Stimulated activated CD8-positive, alpha-beta memory T cell treated with anti-CD3 and anti-CD28 coated beads, Interleukin-7, amount 100 ng/mL, for 24 hours (primary cell): ENCODE measurements at places on chromosomes 6 and 20.

- DNase-seq: no peak
These were observed 789.2 kb upstream of the SLC35B3 start for GRCh38 chr6:9224539-9224938.

- peak; percentile 15 for DNase-seq
These were observed 29.3 kb downstream of the TRIM38 start for GRCh38 chr6:25991785-25992412.

- no peak for DNase-seq
These were observed 1336.7 kb upstream of the CITED2 start for GRCh38 chr6:140711019-140711613.

- no peak for DNase-seq
These were observed 172.8 kb downstream of the TRIM27 start for GRCh38 chr6:28750926-28751458.

- DNase-seq: no peak
These were observed 97.4 kb upstream of the JARID2 start for GRCh38 chr6:15148356-15148946.

GRCh38 chr6:141133346-141133745, 999.4 kb upstream of the GJE1 start:
- DNase-seq: no peak

GRCh38 chr20:54021446-54022235, 48.8 kb downstream of the BCAS1 start:
- DNase-seq: no peak

GRCh38 chr6:160921095-160921494, 70.5 kb upstream of the MAP3K4 start:
- DNase-seq: no peak

DNA sequence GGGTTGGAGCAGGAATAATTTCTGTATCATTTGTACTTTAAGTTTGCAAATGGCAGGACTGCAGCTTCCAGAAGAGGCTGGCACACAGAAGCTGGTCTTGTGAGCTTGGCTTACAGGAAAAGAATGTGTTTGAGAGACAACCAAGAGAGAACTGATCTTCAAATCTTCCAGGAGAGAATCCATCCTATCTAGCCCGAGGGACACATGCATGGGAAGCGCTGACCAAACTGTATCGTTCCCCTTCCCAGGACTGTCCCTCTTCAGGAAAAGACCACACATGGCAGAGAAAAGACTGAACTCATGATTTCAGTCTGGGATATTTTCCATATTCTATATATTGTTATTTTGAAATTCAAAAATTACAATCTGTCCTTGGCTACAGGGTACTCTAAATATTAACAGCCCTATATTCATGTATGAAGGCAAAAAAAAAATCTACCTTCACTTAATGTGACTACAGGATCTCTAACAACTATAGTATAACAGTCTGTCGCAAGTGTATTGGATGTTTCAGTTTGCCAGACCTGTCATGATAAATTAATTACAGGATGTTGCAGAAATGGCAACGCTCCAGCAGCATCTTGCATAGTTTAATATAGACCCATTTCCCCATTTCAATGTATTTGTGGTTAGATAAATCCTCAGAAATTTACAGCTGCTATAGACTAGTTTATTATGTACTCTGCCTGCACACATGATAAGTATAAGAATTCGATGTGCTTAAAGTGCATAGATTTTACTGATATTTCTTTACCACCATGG, 99.4 kb downstream of the MYB start:
- DNase-seq: no peak

GRCh38 chr6:42032366-42032765, 18.0 kb upstream of the TAF8 start:
- no peak for DNase-seq

DNA sequence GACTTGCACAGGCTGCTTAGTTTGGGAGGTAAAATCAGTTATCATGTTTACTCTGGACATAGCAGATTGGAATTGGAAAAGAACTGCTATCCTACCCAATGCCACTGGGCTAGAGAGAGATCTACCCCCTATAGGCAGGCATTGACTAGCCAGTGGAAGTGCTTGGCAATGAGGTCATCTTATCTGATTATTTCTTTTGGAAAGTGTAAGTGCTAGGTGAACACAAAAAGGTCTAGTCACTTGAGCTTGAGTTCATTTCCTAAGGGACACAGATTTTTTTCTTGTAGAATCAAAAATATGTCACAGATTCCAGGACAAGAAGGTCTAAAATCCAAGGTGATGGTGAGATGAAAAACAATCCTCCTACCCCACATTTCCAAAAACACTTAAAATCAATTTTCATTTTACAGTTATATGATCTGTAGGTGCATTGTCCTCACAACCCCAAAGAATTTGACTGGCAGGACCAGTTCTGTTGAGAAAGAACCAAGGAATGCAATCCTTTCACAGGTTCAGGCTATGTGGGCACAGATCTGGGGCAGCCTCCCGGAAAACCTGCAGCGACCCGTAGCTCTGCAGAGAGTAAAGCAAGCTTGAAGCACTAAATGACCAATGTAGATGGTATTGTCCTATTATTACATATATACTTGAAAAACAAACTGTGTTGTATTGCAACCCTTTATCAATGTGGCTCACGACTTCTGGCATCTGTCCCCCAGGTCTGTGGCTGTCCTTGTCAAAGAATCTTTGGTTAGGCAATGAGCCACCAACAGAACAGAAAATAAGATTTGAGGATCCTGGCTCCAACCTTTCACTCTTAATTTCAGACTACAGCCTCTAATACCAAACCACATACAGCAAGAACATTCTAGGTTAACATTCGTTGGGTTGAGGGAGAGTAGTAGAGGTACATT, 67.3 kb upstream of the ADTRP start:
- no peak for DNase-seq

DNA sequence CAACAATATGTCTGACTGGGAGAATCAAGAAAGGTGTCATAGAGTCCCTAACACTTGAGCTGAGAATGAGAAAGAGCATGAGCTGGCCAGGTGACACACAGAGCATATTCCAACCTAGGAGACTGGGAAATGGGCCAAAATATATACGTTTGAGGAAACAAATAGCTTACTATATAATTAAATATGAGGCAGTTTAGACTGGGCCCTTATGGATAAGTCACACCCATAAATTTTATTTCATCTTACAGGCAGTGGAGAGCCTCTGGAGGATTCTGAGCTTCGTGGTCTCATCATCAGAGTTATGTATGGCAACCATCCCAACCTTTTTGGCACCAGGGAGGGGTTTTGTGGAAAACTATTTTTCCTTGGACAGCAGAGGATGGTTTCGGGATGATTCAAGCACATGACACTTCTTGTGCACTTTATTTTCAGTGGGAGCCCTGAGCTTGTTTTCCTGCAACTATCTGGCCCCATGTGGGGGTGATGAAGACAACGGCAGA, 12.9 kb upstream of the NQO2 start:
- DNase-seq: no peak

DNA sequence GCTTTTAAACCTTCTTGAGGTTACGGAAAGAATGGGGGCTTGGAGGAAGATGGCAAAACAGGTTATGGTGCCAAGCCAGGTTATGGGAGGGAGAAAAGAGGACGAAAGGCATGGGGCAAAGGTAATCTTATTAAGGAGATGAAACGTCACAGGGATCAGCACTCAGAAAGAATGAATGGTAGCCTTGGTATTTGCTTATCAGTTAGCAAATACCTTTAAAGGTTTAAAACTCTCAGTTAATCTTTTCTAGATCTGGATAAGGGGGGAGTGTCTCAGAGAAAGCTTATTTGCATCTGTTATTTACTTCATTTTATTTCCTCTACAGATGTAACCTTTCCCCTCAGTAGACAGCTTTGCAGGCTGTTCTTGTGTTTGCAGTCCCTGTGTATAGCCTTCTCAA, 55.5 kb upstream of the EEF1E1 start:
- DNase-seq: no peak

GRCh38 chr20:51801823-51802123, 548 bp downstream of the SALL4 start:
- no peak for DNase-seq

DNA sequence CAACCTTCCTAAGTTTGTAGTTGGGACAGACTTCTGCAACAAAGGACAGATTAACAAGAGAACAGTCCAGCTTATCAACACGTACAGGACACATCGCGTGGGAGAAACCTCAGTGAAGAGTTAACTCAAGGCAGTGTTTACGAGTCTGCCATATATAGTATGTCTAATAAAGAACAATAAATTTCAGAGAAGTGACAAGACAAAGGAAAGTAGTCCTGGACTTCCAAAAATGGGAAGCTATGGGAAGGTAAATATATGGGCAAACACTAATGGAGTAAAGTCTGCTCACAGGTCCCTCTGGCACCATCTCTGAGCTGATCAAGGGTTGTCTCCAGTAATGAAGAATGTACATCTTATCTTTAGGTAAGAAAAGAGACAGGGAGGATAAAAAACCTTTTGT, 34.9 kb downstream of the GCM1 start:
- DNase-seq: no peak

GRCh38 chr6:137900815-137901214, 33.8 kb downstream of the TNFAIP3 start:
- no peak for DNase-seq

- DNase-seq: no peak
These were observed 111.7 kb downstream of the TRERF1 start for GRCh38 chr6:42339991-42340401.
